Neural crest cell (in vitro differentiated cells): ENCODE measurements at places on chromosomes 16 and 17.

GRCh38 chr16:253833-254232, 19.2 kb downstream of the FAM234A start:
- H3K4me1 ChIP-seq = no peaks in the 10 kb centered on the region
- no peak for DNase-seq
- no peak overlapping the region for H3K4me3 ChIP-seq

GRCh38 chr16:88405216-88406060, 22.7 kb downstream of the ZNF469 start:
- peak overlapping the region; percentile 87 for H3K27ac ChIP-seq
- H3K4me3 ChIP-seq = no peak overlapping the region
- no peak for DNase-seq
- H3K27me3 ChIP-seq = no peaks in the 10 kb centered on the region
- H3K4me1 ChIP-seq = peaks cover 11% of the 10 kb centered on the region
- H3K36me3 ChIP-seq = no peaks in the 10 kb centered on the region

- H3K4me3 ChIP-seq = no peak overlapping the region
- H3K4me1 ChIP-seq = no peaks in the 10 kb centered on the region
- no peaks in the 10 kb centered on the region for H3K36me3 ChIP-seq
- no peak overlapping the region for H3K27ac ChIP-seq
These were observed 93.5 kb downstream of the WWOX start for GRCh38 chr16:78192734-78193488.

DNA sequence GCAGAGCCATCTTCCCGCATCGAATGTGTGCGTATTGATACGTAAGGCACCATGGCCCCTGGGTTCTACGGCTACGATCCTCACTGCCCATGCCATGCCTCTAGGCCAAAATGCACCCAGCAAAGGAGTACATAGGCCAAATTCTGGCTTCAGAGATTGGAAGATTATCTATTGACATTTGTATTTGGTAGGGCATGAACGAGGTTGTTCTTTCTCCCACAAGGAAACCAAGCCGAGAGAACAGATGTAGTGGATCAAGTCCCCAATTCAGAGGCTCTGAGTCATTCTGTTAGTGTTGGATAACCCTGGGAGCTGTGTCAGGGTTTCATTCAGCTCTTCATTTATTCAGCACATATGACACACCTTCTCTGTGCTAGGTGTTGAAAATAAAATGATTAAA, 36.5 kb downstream of the HOXB1 start:
- no peak overlapping the region for H3K27ac ChIP-seq
- H3K4me3 ChIP-seq = no peak overlapping the region
- no peaks in the 10 kb centered on the region for H3K36me3 ChIP-seq
- DNase-seq = no peak
- H3K4me1 ChIP-seq = no peaks in the 10 kb centered on the region

DNA sequence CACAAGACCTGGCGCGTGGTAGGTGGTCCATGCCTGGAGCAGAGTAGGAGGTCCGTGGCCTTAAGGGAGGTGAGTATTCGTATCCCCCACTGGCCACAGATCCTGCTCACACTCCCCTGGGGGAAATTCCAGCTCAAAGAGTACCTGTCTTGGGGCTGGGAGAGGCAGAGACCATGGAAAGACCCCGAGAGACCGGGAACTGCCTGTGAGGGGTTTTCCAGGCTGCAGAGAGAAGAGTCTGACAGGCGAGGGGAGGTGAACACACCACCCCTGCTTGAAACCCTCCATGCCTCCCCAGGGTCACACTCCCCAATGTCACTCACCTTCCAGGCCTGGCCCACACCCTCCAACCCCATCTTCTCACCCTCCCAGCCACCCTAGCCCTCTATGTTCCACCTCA, 12.6 kb upstream of the SNN start:
- no peaks in the 10 kb centered on the region for H3K36me3 ChIP-seq
- H3K4me1 ChIP-seq = no peaks in the 10 kb centered on the region
- no peak overlapping the region for H3K4me3 ChIP-seq
- no peak for DNase-seq

DNA sequence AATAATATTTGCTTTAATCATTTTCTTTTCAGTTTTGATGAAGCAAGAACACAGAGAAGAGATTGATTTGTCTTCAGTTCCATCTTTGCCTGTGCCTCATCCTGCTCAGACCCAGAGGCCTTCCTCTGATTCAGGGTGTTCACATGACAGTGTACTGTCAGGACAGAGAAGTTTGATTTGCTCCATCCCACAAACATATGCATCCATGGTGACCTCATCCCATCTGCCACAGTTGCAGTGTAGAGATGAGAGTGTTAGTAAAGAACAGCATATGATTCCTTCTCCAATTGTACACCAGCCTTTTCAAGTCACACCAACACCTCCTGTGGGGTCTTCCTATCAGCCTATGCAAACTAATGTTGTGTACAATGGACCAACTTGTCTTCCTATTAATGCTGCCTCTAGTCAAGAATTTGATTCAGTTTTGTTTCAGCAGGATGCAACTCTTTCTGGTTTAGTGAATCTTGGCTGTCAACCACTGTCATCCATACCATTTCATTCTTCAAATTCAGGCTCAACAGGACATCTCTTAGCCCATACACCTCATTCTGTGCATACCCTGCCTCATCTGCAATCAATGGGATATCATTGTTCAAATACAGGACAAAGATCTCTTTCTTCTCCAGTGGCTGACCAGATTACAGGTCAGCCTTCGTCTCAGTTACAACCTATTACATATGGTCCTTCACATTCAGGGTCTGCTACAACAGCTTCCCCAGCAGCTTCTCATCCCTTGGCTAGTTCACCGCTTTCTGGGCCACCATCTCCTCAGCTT, 45.0 kb downstream of the ESRP2 start:
- no peak overlapping the region for H3K27ac ChIP-seq
- H3K4me3 ChIP-seq = no peak overlapping the region
- no peak for DNase-seq
- peaks cover 30% of the 10 kb centered on the region for H3K36me3 ChIP-seq

DNA sequence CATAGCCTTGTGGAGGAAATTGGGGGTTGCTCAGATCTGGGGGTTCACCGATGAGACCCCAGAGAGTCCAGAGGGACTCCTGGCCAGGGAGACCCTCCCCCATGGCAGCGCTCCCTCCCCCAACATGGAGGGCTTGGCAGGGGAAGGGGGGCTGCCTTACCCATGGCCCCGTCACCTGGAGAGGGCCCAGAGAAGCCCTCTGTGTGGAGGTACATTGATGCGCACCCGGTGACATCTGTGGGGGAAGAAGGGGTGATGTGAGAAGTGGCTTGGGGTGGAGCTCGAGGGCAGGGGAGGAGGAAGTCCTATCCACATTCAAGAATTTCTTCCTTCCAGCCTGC, 16.2 kb downstream of the ETV4 start:
- no peak for DNase-seq
- H3K27ac ChIP-seq = peak overlapping the region; percentile 95
- peaks cover 4% of the 10 kb centered on the region for H3K27me3 ChIP-seq
- peaks cover 64% of the 10 kb centered on the region for H3K4me1 ChIP-seq
- peak overlapping the region; percentile 85 for H3K4me3 ChIP-seq
